EH (cell line): ENCODE measurements at places on chromosomes 16 and 17.

GRCh38 chr17:80270836-80271235 is 10.2 kb downstream of the RNF213 start:
- peak; percentile 42 for DNase-seq

DNA sequence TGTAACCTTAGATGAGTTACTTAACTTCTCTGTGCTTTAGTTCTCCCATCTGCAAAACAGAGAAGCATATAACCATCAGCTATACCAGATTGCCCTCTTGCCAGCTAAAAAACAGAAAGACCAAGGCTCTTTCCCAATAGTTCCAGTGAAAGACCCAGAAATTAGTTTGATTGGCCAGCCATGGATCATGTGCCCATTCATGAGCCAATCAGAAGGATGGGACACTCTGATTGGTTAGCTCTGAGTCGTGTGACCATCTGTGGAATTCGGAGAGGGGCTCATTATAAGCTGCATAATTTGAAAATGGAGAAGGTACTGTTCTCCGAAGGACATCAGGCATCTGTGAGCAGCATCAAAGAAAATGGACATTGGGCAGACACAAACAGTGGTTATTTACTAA is 155.2 kb downstream of the ABCC12 start:
- DNase-seq = no peak

- DNase-seq = no peak
These were observed 42.4 kb upstream of the DOC2B start for GRCh38 chr17:223723-224471.

DNA sequence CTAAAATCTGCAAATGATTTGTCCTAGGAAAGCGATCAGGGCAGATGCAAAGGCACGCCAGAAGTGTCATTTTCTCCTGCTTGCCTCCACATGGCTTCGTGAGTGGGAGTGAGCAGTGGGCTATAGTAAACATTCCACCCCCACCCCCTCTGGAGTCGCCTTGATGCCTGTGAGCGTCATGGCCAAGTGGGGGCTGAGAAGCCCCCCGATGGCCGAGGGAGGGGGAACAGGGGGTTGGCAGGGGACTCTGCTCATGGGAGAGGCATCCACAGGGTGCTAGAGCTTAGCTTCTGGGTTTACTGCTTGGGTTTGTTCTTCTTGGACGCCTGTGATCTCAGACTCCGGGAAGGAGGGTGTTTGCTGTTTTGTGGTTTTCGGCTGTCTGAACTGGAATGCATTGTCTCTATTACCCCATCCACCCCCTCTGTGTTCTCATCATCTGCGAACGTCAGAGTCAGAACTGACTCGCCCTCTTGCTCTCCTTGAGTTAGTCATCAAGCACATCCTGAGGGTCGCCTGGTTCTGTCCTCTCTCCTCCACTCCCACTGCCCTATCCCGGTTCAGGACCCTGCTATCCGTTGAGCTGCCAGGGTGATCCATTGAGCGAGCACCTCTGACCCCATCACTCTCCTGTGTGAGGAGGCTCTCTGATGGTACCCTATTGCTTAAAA is 15.4 kb downstream of the TNS4 start:
- peak; percentile 99 for DNase-seq

DNA sequence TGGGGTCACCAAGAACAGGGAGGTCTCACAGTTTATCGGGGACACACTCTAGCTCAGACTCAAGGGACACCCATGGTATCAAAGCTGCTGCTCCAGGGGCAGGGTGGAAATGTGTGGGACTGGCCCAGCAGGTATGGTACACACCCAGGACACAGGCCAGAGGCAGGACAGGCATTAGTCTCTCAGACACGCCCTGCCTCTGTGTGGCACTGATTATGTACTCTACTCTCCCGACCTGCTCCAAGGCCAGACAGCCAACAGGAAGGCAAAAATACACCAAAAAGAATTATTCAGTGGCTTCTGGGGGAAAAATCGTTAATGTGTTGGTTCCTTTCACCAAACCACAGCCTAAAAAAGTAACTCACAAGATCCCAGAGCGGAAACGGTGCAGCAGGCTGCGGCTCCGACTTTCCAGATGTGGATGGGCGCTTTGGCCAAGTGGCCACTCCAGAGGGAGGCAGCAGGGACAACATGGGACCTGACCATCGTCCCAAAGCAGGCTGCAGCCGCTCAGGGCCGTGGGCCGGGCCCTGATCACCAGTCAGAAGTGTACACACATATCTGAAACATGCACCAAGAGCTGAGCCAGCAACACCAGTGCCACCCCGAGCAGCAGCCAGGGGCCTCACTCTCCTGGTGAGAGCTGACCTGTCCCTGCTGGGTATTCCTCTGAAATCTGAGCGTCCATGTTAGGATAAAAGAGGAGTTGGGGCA is 1.0 kb upstream of the SIRT7 start:
- no peak for DNase-seq

- no peak for DNase-seq
These were observed 182 bp upstream of the SPECC1 start for GRCh38 chr17:20009052-20009301.

GRCh38 chr17:76994237-76994637 is 126.0 kb downstream of the MGAT5B start:
- no peak for DNase-seq

- DNase-seq = peak; percentile 69
These were observed 14.9 kb upstream of the CBFB start for GRCh38 chr16:67013823-67014633.

GRCh38 chr16:72832621-72833248 is 215.2 kb downstream of the ZFHX3 start:
- peak; percentile 81 for DNase-seq

- DNase-seq = peak; percentile 46
These were observed 23.0 kb upstream of the GNA13 start for GRCh38 chr17:65079489-65079900.

DNA sequence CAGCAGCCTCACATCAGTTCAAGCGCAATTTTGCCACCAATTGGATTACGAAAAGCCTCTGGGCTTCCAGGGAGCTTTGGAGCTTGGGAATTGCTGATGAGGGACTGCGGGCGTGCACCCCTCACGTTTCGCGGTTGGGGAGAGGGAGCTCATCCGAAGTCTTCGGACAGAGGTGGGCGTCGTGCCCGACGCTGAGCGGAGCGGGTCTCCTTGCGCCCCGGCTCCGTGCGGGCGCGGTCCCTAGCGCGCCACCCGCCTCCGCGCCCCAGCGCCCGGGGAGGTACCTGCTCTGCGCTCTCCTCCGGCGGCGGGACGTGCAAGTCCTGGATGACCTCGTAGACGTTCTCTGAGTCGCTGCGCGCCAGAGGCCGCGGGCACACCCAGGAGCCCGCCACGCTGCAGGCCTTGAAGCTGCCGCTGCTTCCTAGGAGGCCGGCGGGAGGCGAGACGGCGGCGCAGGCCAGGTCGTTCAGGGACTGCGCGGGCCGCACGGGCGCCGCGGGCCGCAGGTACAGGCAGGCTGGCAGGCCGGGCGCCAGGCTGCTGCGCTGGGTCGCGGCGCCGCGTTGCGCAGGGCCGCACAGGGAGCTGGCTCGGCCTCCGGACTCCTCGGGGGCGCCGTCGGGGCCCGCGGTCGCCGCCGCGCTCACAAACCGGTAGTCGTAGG is 3.2 kb downstream of the ARHGAP27 start:
- DNase-seq = no peak

- no peak for DNase-seq
These were observed 1.1 kb upstream of the ZNF200 start for GRCh38 chr16:3235856-3236669.

DNA sequence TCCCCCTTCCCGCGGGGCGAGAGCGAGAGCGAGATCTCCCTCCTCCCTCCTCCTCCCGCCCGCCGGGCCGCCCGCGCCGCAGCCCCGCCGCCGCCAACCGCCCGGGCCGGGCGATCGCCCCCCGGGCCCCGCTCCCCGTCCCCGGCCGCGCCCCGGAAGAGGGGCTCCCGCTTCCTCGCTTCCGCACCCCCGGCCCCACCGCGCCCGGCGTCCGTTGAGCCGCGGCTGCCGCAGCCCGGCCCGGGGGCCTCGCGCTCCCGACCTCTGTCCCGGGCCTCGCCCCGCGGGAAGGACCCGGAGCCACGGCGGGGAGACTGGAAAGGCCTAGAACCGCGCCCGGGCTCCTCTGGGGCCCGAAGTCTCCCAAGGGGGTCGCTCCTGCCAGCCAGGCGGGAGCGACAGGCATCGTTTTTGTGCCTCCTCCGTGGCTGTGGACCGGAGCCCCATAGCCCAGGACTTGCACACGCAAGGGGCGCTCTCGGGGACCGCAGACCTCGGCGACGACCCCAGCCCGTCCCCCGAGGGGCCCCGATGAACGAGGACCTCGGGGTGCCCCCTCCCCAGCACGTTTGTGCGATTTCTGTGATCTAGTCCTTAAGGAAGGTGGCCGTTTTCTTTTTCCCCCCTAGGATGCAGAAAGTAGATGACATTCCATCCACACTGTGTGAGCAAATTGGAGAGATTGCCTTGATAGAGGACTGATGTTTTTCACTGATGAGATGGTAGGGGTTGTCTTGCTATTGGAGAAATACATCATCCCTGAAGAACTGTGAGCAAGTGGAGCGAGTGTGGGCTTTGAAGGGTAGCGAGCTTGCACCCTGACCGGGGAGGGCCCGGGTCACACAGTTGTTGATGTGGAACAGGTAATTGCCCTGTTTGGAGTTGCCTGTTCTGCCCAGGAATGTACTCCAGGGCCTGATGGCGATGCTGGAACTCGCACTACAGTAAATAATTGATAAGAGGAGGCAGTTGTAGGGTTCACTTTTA is 611 bp downstream of the BANP start:
- DNase-seq = peak; percentile 24

GRCh38 chr17:56982312-56982711 is 4.4 kb downstream of the SCPEP1 start:
- DNase-seq = no peak

- peak; percentile 68 for DNase-seq
These were observed 22.7 kb downstream of the NQO1 start for GRCh38 chr16:69703638-69704037.

- no peak for DNase-seq
These were observed 22.5 kb downstream of the SPG7 start for GRCh38 chr16:89530401-89531381.

DNA sequence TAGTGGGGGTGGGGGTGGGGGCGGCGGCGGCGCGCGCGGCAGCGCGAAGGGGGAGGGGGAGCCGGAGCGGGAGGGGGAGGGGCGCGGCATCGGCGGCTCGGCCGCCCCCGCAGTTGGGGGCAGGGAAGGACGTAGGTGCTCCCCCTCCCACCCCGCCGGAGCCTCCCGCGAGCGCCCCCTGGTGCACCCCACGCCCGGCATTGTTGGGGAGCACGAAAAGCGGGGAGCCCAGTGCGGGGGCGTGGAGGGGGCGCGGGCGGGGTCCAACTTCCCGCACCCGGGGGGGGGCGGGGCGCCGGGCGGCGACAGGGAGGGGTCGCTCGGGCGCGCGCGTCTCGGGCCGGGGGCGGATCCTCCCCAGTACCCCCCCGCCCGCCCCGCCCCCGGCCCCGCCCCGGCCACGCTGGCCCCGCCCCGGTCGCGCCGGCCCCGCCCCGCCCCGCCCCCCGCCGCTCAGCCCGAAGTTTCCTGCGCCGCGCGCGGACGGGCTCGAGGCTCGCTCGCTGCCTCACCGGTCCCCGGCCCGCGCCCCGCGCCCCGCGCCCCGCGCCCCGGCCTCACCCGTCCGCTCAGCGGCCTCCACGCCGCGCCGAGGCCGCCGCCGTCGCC is at the start of gene CACNA1H:
CACNA1H (plus strand) TSS at position 456 of the 609 bp plus-strand sequence. CDS start 632 bp downstream, outside the sequence.
- no peak for DNase-seq

DNA sequence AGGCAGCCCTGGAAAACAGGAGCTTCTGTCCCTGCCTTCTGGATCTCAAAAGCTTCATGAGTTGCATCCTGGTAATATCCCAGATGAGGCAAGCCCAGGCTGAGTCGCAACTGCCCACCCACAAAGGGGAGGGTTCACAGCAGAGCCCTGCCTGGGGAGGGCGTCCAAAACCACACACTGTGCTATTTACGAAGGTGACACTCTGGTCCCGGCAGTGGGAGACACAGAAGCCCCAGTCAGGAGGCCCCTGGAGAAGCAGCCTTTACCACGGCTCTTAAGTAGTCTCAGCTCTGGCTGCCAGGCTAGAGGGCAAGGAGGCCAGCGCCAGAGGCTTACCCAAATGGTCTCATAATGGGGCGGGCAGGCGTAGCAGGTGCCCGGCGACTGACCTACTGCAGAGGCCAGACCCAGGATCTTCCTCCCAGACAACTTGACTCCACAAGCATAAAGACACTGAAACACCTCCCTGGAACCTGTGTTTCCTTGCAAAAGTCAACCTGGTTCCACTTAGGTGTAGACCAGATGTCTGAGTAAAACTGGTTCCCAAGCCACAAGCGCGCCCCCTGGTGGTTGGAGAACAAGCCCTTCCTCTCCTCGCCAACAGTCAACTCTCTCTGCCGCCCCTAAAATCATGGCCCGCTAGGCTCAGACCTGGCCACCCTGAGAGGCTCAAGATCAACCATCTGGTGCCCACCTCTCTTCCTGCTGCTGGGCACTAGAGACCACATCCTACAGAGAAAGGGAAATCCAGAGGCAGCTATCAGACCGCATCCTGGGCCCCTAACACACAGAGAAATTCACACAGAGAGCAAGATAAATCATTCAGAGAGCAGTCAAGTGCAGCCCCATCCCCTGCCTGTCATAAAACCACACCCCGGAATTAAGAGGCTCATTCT is 5.2 kb downstream of the AXIN2 start:
- peak; percentile 59 for DNase-seq
